ENCODE measurements at places on chromosomes 7 and 10.

DNA sequence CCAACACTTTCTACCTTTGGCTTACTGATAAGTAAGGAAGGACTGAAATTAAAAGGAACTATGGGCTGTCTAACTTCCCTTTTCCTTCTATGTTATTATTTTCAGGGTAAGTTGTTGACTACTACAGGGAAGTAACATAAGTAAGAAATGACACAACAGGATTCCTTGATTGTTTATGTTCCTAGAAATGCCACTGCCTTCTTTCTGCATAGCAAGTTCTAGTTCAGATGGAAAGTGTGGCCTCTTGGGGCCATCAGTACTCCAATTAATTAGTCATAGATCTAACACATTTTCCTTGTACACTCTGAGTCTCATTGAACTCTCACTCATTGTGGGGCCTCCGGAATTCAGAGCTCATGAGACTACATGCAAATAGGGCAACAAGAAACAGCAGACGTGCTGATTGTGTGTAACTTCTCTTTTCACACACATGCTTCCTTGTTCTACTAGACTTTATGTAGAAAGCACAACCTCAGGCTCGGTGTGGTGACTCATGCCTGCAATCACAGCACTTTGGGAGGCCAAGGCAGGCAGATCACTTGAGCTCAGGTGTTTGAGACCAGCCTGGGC, 35.3 kb upstream of the HIBADH start:
- DNase-seq = peak; percentile 5

GRCh38 chr10:16260388-16260787, 176.4 kb upstream of the PTER start:
- no peak for DNase-seq

GRCh38 chr7:18087026-18087686, 59.5 kb upstream of the PRPS1L1 start:
- peak; percentile 11 for DNase-seq

- DNase-seq = no peak
Measured at GRCh38 chr10:85603151-85603940, 763.2 kb downstream of the GRID1 start.

DNA sequence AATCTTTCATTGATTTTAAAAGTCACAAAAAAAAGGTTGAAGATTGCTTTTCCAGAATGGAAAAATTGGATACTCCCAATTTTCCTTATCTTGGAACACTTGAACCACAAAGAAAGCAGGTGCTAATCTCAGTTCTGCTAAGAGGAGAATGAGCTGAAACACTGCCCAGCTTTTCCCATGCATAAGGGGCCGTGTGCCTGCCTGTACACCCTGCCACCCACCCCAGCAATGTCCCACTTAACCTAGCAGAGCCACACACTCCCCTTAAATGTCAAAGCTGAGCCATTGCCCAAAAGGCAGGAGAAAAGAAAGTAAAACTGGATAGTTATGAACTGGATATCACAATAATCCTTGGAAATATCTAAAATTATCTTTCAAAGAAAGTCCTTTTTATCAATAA, 13.4 kb downstream of the PDE1C start:
- DNase-seq = no peak

- DNase-seq = no peak
Measured at GRCh38 chr10:55024713-55025112, 223.7 kb upstream of the PCDH15 start.

- no peak for DNase-seq
Measured at GRCh38 chr7:68125168-68125567, 1128.5 kb downstream of the TYW1 start.

- no peak for DNase-seq
Measured at GRCh38 chr7:84697506-84697905, 489.4 kb downstream of the SEMA3D start.

GRCh38 chr10:66786709-66787108, 139.1 kb upstream of the LRRTM3 start:
- no peak for DNase-seq
